ENCODE measurements at places on chromosomes 11 and 22. TPM values are rescaled to one million over a fixed set of nuclear protein-coding genes. Genes with fewer than 3 reads are reported as not detected.
A peak's percentile ranks its signal among the peaks of the same experiment; 100 is the strongest.

Gene RFPL2
- total RNA-seq = 1.5 TPM

- DNase-seq = no peak
Measured at GRCh38 chr11:45968901-45969300, 46.4 kb downstream of the LARGE2 start.

- peak; percentile 52 for DNase-seq
Measured at GRCh38 chr22:38755155-38755910, 465 bp downstream of the SUN2 start.

GRCh38 chr11:34124885-34125668, 19.6 kb downstream of the NAT10 start:
- DNase-seq = no peak

DNA sequence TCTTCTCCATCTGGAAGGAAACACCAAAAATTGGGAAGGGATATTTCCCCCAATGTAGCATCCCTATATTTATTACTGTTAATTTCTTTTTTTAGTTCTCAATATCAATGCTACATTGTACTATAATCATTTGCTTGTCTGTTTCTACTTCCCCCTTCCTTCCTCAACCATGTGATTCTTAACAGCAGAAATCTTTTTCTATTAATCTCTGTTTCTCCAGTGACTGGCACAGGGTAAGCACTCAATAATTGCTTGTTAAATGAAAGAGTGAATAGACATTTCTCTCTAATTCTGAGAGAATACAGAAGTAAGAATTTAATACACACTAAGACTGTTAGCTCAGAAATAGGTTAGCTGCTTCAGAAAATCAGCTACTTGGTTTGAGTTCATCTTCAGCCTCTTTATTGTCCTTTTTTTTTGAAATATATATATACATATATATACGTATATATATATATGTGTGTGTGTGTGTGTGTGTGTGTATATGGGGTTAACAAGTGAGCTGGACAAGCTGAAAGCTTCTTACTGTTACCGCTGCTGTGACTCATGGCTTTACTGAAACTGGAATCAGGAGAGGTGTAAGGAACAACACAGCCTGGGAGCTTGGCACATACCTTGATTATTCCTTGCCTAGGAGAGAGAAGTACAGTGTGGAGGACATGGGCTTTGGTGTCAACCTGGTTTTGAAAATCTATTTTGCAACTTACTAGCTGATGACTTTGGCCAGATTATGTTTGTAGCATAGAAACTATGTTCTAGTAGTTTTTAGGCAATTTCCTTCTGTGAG, 26.2 kb upstream of the PDE3B start:
- no peak for DNase-seq

GRCh38 chr11:95068549-95068948, 1.8 kb downstream of the SRSF8 start:
- peak; percentile 81 for DNase-seq

- DNase-seq = no peak
Measured at GRCh38 chr11:115610908-115611307, 106.7 kb upstream of the CADM1 start.

DNA sequence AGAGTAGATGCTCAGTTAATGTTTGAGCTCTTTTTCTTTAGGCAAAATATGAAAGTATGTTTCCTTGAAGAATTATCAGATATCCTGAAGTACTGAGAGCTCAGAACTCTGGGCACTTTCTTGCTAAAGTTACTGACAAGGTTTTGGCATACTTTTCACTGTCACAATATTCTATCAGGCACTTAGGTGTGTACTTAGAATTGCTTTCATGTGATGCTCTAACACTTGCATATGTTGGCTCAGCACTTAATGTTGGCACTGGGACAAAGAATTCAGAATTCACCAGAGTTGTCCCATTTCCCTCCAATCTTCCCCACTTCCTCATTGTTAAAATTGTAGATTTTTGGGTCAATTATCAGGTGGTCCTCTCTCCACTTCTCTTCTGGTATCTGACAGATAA, 5.0 kb downstream of the MMP20 start:
- DNase-seq = no peak

Measured in CD4-positive, CD25-positive, alpha-beta regulatory T cell (primary cell).